ENCODE measurements at places on chromosomes 5 and 9.

GRCh38 chr5:119302916-119303897 lies 52.6 kb upstream of the TNFAIP8 start:
- DNase-seq, result no peak

GRCh38 chr9:110334871-110335270 lies 2.8 kb downstream of the TXNDC8 start:
- no peak for DNase-seq

DNA sequence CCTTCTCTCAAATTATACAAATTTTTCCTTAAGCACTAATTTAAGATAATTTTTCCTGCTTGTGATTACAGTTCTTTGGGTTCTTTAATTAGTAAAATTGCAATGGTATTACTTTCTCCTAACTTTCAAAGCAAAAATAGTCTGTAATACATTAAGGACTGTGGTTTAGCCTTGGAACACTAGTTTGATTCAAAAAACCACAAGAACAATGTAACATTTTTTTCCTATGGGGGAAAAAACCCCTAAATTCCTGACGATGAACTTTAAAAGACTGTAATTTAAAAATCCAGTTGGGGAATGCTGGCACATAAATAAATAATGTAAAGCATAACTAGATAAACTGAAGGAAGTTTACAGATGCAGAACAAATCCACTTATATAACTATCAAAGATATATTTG lies 65.3 kb downstream of the CDC14B start:
- DNase-seq, result no peak

DNA sequence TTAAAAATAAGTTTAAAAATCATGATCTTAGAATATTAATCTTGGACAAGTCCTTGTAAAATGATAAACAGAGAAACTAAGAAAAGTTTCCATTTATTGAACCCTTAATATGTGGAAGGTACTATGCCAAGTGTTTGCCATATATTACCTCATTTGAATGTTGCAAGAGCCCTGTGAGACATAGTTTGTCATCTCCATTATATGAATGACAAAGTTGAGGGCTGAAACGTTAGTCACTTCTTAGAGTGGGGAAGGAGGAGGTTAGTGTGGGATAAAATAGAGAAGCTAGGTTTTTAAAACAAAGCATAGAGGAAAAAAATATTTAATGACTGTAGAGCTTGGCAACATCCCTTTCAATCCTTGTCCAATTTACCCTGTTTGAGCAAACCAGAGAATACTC lies 2.0 kb downstream of the TNC start:
- no peak for DNase-seq

- no peak for DNase-seq
Observed at GRCh38 chr5:168578538-168579487, at the start of gene PANK3. TSS of gene PANK3 (minus strand) at chr5:168579368. CDS start at chr5:168579283, 85 bp downstream.

GRCh38 chr5:177605667-177606066 lies 5.7 kb downstream of the B4GALT7 start:
- no peak for DNase-seq

DNA sequence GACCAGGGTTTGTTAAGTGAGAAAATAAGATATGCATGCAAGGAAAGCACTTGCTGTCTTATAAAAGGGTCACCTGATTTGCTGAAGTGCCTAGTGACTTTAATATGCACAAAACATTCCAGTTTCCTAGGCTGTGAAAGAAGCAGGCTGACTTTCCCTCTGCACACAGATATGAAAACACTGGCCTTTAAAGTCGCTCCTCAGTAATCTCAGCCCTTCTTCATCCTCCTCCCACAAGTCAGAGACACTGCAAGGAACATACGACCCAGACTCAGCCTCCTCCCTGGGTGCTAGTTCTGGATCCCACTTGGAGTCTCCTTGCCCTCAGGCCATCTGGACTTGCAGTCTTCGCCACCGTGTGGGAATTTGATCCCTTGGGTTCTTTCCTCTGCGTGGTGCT lies 166.1 kb downstream of the CFAP90 start:
- no peak for DNase-seq

GRCh38 chr9:132027752-132028663 lies 51.7 kb downstream of the MED27 start:
- DNase-seq, result no peak

- DNase-seq, result no peak
Observed at GRCh38 chr9:90078988-90079421, 474.2 kb downstream of the GADD45G start.

- no peak for DNase-seq
Observed at GRCh38 chr9:124844291-124844690, 9.0 kb upstream of the WDR38 start.

DNA sequence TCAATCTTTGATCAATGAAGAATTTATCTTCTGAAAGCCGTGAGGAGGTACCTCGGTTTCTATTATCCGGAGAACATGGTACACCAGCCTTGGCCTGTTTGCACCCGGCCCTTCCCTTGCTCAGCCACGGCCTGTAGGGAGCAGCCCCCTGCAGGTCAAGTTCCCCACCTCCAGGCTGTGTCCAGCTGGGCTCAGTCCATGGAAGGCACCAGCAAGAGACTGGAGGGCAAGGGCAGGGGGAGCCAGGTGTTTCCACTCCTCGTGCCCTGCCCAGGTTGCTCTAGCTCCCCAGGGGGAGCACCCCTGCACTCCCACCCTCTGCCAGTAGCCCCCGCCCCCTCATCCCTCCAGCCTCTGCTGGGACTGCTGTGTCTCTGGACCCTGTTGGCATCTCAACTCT lies 87.3 kb upstream of the ADAMTS2 start:
- DNase-seq, result no peak

DNA sequence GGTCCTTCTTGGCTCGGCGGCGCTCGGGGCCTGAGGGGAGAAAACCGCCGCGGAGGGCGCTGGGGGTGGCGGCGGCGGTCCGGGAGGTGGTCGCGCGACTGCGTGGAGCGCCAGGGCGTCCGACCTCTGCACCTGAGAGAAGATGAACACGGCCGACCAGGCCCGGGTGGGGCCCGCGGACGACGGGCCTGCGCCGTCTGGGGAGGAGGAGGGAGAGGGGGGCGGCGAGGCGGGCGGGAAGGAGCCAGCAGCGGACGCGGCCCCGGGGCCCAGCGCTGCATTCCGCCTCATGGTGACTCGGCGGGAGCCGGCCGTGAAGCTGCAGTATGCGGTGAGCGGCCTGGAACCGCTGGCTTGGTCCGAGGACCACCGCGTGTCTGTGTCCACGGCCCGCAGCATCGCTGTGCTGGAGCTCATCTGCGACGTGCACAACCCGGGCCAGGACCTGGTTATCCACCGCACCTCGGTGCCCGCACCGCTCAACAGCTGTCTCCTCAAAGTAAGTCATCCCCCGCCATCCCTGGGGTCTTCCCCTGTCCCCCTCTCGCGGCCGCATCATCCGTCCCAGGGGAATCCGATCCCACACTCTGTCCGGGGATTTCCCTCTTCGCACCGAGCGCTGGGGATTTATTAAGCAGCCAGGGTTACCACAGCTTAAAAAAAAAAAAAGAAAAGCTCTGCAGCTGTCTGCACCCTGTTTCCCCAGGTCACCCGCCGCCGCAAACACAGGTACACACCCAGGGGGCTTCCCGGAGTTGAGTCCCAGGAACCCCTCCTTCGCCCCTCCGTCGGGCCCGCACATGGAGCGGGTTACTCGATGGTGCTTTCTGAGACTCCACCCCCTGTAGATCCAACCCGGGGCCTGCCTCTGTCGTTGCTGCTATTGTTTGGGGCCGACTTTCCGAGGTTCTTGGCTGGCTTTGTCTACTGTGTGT lies at the start of gene GTF3C4:
Gene GTF3C4, plus strand, starts transcription at position 8 of the 935 bp plus-strand sequence. Its CDS starts 135 bp downstream, at position 143.
- no peak for DNase-seq

DNA sequence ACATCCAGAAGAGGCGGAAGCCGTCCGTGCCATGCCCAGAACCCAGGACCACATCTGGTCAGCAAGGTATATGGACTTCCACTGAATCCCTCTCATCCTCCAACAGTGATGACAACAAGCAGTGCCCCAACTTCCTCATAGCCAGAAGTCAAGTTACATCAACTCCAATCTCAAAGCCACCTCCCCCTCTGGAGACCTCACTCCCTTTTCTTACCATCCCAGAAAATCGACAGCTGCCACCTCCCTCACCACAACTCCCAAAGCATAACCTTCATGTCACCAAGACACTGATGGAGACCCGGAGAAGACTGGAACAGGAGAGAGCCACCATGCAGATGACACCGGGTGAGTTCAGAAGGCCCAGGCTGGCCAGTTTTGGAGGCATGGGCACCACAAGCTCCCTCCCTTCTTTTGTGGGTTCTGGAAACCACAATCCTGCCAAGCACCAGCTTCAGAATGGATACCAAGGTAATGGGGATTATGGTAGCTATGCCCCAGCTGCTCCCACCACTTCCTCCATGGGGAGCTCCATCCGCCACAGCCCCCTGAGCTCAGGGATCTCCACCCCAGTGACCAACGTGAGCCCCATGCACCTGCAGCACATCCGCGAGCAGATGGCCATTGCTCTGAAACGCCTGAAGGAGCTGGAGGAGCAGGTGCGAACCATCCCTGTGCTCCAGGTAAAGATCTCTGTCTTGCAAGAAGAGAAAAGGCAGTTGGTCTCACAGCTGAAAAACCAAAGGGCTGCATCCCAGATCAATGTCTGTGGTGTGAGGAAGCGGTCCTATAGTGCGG lies 130.3 kb upstream of the DMRT1 start:
- DNase-seq, result no peak

DNA sequence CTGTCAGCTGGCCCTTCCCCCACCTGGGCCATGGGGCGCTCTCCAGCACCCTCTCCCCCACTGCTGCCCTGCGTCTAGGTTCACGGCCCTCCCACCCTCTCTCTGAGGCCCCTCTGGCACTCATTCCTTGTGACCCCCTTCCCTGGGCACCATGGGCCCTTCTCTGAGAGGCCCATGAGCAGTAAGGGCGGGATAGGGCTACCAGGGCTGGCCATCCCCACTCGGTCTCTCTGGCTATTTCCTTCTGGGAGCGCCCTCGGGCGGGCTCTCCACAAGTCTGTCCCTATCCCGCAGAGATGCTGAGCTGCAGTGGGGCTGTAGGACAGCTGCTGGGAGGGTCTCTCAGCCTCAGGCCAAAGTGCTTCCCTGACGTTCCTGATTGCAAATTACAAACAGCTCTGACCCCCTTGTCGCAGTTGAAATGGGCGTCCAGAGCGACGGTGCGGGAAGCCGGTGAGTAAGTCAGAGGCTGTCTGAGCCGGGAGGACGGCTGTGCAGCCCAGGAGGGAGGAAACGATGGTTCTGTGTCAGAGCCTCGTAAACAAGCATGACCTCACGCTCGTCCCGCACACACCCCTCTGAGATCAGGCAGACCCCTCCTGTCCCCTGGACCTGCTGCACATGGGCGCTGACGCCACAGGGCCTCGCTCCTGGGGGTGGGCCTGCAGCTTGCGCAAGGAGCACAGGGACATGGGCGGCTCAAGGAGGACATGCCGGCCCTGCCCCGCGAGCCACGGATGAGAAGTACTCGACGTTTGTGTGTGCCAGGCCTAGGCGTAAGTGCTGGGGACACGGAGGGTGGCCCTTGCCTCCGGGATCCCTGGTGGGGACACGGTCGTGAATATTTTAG lies 36.3 kb upstream of the GFPT2 start:
- DNase-seq, result no peak

DNA sequence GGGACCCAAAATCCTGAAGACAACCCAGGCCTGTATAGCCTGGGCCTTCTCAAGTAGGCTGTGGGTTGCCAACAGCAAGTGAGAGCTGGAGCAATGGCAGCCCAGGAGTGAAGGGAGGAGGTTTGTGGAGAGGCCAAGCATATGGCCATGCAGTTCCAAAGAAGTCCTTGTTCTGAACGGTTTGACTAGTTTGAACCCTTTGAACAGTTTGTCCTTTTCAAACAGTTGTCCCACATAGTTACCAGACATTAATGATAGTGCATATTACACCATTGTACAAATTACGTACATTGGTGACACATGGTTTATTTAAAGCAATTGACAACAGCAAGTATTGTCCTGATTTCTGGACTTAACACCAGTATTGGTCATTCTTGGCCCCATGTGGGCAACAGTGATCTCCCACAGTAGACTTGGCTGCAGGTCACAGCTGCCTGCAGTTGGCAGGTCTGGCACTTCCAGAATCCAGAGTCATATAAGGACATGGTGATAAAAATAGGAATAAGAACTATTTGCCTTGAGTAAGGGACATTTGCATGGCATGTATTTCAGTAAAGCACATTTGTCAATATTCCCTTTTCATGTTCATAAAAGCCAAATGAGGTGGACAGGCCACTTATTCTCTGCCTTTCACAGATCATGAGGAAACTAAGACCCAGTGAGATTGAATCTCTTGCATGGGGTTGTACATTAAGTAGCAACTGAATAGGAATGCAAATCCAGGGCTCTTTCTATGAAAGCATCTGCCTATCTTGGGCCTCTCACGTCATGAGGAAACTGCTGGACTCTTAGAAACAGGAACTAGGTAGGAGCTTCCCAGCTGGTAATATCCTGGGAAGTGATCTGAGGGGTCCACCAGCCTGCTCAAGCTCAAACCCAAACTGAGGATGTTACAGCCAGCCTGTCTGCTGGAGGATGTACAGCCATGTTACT lies 30.3 kb downstream of the SLC25A48 start:
- DNase-seq, result no peak

- no peak for DNase-seq
Observed at GRCh38 chr9:16026886-16027285, 474.0 kb downstream of the CCDC171 start.

- DNase-seq, result no peak
Observed at GRCh38 chr9:121348221-121348620, 21.8 kb downstream of the STOM start.

DNA sequence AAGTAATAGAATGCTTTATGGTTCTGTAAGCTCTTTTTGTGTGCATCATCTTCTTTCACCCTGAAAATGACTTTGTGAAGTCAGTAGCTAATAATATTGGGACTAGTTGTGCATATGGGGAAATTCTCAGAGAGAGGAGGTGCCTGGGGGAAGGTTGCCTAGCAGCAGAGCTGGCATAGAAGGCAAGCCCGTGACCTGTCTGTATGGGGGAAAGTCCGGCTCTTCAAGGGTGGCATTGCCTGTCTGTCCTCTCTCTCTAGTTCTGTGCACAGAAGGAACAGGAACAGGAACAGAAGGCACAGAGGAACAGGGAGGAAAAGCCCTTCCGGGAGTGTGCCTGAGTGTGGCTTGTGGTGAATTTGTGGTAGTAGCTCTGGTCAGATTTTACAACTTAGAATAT lies 33.1 kb downstream of the SH3GL2 start:
- no peak for DNase-seq

- DNase-seq, result no peak
Observed at GRCh38 chr5:82004511-82004910, 32.7 kb downstream of the ATG10 start.

- DNase-seq, result no peak
Observed at GRCh38 chr9:126225611-126226609, 100.7 kb upstream of the MVB12B start.

DNA sequence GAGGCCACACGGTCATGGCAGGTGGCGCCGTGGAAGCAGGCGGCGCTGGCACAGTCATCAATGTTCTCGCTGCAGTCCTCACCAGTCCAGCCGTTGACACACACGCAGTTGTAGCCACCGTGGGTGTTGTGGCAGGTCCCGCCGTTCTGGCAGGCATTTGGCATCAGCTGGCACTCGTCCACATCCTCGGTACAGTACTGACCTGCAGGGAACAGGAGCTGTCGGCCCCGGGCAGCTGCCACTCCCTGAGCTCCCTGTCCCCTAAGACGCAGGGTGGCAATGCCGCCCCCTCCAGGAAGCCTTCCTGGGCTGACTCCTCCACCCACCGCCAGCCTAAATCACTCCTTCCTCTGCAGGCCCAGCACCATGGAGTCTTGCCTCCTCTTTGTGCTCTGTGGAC lies 27.2 kb downstream of the NOTCH1 start:
- DNase-seq, result no peak

All from nucleus accumbens (tissue), 56 donors.